ENCODE measurements at places on chromosomes 7 and 10. TPM values are rescaled to one million over a fixed set of nuclear protein-coding genes. Genes with fewer than 3 reads are reported as not detected.

DNA sequence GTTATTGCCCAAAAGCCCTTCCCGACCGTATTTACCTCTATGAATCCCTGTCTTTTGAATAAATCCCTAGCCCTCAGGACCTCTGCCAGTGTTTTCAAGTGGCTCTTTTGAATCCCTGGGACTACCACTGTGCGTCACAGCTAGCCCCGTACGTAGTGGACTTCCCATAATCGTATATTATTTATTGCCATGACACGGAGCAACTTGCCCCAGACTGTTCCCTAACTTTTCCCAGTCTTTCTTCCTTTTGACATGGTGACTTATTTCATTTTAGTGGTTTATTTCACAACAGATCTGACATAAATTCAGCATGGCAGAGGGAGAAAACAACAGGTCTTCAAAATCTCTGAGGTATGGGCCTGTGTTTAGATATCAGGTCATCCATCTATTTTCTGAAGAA, 318.6 kb upstream of the KLF6 start:
- DNase-seq, result no peak

- peak; percentile 61 for DNase-seq
These were observed 57.1 kb downstream of the STK17A start for GRCh38 chr7:43639858-43640491.

DNA sequence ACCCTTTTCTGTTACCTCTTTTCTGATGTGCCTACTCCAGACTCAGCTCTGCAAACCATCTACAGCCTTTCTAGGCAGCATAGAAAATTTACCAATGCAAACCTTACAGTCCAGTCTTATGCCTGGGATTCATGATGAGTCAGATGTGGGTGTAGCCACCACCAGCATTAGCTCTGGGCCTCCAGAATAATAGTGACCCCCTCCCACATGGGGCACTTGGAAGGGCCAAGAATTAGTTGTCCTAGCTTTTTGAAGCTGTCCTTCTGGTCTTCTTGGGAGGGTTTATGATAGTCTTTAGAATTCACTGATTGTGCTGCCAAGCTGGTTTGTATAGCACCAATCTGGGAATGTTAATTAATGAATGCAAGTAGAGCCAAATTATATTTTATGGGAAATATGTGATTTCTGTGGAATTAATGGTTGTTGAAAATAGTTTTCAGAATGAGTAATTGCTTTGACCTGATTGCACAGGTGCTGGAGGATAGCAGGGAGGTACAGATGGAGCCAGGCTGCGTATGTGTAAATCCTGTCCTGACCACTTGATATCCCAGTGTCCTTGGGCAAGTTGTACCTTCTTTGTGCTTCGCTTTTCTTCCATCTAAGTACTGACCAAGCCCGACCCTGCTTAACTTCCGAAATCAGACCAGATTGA, 94.8 kb downstream of the CPED1 start:
- peak; percentile 78 for DNase-seq

GRCh38 chr7:7510794-7511193, 24.9 kb downstream of the COL28A1 start:
- DNase-seq, result no peak

PLAC9 gene
- total RNA-seq, result not detected

NEUROG3 gene
- total RNA-seq, result not detected

FAM180A gene
- not detected for total RNA-seq

Data from bronchial epithelial cell (primary cell).